ENCODE measurements at places on chromosomes 16 and 17.
A peak's percentile ranks its signal among the peaks of the same experiment; 100 is the strongest.

DNA sequence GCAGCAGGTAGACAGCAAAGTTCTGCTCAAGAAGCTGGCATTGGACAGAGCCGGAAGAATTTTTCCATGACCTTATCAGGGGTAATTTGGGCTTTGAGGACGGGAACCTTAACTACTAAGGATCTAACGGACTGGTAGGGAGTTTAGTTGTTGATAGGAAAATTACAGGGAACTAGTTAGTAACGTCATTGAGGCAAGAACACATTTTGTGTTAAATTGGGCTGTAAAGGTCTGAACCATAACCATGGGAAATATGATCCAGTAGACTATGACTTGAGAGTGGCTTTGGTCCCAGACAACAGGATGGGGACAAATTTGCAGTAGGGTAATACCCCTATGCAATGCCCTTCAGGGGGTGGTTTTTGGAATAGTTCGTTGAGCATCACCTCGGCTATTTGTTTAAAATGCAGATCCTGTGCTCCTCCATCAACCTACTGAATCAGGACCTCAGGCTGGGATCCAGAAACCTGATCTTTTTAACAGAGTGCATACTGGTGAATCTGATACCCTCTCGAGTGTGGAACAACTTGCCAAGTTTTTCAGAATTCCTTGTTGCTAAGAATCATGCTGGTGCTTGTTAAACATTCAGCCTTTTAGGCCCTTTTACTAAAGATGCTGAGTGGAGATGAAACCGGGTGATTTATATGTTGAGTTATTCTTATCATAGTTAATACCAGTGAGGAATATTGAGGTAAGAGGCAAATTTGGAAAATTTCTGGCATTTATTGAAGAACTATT, 255.1 kb downstream of the MAP2K6 start:
- DNase-seq = no peak

DNA sequence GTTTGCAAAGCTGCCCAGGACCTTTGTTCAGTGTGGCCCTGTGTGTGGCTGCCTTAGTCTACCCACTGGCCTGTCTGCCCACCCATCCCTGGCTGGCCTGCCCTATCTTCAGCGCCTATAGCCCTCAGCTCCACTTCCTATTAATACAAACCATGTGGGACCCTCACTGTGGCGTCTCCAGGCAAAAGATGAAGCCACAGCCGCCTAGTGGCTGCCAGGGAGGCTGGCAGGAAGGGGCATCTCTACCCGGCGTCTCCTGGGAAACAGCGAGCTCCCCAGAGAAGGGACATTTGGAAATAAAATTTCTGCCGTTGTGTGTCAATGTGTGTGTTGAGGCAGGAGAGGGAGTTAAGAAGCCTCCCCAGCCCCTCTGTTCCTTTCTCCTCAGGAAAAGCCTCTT, 31.5 kb downstream of the NEUROD2 start:
- peak; percentile 57 for DNase-seq

- no peak for DNase-seq
These were observed 186.3 kb upstream of the NLRP1 start for GRCh38 chr17:5770441-5771270.

DNA sequence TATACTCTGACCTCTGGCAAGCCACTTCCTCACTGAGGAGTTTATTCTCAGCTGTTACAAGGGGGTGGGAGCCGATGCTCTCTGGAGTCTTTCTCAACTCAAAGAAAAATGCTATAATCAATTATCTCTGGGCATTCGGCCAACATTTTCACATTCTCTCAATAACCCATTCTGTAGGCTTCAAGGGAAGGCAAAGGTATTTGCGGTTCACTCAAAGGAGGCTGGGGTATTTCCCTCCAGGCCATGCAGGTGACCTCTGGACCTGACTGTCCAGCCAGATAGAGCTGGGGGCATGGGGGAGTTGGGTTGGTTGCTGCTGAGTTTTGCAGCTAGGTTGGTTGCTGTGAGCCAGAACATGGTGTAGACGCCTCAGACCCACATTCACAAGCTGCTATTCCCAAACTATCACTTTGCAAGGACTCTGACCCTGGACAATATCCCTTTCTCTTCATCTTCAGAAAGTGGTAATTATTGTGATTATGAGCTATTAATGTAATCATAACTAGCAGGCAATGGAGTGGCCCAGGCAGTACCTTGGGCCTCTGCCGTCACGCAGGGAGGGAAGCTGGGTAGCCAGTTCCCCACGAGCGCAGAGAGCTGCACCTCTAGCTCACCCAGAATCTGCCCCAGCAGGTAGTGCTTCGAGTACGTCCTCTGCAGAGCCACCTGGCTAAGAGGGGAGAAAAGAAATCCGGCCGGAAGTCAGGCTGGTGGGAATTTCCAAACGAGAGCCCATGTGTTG, 42.1 kb downstream of the AIPL1 start:
- DNase-seq = peak; percentile 55

DNA sequence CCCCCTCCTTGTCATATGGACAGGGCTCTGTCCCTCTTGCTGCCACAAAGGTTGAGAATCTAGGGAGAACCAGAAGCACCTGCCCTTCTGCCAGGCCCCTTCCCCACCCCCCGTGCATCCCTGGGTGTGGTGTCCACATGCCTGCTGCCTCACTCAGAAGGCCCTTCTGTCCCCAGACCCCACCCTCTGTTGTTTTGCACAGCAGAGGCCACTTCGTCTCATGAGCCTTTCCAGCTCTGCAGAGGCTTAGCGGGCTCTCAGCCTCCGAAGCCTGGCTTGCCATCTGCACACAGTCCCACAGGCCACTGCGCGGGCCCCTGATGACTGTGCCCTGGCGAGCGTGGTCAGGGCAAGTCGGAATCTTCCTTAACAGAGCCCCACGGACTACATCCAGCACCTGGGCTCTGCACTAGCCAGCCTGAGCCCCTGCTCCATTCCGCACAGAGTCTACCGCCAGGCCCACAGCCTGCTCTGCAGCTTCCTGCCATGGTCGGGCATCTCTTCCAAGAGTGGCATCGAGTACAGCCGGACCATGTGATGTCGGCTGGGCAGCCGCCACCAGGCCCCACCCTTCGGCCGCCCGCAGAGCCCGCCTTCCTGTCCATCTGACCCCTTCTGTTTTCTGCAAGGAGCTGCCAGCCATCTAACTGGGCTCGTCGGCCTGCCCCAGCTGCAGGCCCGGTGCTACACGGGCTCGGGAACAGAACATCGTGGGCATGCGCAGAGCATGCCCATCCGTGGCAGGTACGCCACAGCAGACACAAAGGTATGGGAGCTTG, 10.8 kb downstream of the C16orf90 start:
- DNase-seq = no peak

DNA sequence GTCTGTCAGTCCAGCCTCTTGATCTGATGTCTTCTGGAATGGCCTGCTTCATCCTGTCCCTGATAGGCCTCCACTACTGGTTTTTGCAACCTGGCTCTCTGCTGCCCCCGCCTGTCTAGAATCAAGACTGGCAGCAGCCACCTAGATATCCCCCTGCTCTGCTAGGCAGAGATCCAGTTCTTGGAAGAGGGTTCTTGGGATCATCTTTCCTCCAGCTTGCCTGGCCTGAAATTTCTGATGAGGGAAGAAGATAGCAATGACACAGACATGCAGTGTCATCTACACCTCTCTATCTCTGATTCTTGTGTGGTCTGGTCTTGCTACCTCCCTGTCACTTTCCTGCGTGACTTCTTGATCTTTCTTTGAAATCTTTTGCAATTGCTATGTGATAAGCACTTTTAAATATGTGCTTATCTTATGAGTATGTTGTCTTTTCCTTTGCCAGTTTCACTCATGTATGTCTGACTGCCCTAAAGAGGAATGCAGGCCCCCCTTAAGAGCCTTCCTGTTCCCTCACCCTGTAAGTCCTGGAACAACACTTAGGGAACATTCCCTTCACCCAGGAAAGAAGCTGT, 20.3 kb upstream of the NFATC3 start:
- peak; percentile 31 for DNase-seq

- DNase-seq = peak; percentile 72
These were observed 36.6 kb upstream of the MED9 start for GRCh38 chr17:17440010-17440843.

DNA sequence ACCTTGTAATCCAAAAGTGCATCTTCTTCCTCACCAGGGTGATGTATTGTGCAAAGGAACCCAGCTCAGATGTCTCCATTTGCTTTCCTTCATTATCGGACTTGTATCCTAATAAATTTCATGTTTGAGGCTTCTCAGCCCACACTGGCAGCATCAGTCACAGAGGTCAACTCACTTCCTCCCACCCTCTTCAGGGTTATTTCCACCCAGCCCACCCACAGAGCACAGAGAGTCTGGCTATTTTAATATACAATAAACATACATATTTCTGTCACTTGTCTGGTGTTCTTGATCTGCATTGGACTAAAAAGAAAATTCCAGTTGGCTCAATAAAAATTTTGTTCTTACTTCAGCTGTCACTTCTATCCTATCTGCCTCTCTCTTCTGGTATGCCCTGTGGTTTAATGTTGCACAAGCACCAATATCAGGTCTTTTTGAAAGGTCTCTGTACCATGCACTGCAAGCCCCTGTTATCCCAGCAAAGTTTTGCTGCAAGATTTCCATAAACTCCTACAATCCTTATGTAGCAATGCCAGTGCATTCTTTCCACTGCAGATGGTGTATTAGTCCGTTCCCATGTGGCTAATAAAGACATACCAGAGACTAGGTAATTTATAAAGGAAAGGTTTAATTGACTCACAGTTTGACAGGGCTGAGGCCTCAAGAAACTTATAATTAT, 201.8 kb downstream of the CDH11 start:
- no peak for DNase-seq

DNA sequence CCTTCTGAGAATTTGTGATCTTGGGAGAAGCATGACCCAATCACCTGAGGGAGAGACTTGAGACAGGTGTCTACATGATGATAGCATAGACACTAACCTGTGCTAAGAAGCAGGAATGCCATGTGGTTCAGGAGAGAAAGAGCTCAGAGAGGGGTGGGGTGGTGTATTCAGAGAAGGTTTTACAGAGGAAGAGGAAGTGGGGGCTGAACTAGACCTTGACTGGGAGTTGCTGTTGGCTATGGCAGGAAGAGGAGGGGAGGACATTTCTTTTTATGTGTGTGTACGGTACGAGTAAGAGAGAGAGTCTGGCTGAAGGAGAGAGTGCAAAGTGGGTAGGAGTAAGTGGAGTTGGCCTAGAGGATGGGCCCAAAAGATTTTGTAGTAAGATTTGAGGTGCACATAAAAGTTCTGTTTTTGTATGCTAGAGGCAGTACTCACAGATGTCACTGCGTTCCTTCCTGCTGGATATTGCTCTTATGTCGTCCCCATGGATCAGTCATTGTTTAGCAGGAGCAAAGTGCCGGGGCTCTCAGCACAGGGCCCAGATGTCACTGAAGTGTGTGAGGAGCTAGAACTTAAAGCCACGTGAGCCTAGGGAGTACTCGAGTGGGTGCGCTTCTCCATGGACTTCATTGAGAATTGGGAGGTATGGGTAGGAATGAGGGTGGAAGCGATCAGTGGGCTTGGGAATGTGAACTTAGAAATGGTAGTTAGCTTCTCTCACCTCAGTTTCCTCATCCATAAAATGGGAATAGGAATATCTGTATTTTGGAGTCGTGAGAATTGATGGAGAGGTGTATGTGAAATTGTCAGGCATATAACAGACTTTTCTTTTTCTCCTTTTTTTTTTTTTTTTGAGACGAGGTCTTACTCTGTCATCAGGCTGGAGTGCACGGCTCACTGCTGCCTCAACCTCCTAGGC, 22.1 kb downstream of the SLC7A6 start:
- DNase-seq = no peak

- no peak for DNase-seq
These were observed 11.0 kb downstream of the AIPL1 start for GRCh38 chr17:6423931-6424330.

- no peak for DNase-seq
These were observed 175.3 kb upstream of the HS3ST3A1 start for GRCh38 chr17:13777003-13777402.

DNA sequence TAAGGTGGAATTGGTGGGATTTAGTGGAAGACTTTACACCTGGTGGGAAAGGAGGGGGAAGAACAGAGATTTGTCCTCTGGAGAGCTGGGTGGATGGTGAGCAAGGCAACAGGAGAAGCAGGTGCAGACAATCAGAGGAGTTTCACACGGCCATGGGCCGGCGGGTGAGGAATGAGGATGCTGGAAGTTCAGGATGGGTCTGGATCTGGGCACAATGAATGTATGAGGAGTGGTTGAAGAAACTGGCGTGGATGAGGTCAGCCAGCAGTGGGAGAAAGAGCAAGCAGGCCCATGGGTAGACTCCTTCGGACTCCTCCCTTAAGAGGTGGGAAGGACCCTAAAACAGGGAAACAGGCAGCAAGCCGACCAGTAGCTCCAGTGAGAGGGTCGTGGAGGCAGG, 10.1 kb upstream of the MNT start:
- DNase-seq = no peak

DNA sequence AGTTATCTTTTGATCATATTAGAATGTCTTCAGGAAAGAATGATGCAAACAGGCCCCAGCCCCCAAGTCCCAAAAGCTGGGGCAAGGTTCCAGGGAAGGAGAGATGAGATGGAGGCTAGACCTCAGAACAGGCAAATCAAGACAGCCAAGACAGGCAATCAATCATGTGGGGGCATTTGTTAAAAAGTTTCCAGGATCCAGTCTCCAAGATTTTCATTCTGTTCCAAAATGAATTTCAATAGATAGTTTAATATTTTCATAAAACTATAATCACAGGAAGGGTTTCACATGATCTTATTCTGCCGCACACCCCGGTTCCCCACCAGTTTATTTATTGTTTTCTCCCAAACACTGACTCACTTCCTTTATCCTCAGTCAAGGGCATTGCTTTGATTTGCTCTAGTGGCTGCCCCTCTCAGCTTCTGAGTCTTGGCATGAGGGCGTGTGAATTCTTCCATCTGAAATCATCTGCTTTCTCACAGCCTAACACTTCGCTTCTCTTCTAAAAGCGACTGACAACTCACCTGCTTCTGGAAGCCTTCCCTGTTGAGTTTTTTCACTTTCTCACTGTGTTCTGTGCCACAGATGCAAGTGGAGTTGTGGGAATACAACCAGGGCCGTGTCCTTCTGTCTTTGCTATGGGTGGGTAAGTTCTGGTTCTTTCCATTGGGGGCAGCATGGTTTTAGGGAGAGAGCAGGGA, 12.2 kb upstream of the TERF2 start:
- DNase-seq = peak; percentile 13

DNA sequence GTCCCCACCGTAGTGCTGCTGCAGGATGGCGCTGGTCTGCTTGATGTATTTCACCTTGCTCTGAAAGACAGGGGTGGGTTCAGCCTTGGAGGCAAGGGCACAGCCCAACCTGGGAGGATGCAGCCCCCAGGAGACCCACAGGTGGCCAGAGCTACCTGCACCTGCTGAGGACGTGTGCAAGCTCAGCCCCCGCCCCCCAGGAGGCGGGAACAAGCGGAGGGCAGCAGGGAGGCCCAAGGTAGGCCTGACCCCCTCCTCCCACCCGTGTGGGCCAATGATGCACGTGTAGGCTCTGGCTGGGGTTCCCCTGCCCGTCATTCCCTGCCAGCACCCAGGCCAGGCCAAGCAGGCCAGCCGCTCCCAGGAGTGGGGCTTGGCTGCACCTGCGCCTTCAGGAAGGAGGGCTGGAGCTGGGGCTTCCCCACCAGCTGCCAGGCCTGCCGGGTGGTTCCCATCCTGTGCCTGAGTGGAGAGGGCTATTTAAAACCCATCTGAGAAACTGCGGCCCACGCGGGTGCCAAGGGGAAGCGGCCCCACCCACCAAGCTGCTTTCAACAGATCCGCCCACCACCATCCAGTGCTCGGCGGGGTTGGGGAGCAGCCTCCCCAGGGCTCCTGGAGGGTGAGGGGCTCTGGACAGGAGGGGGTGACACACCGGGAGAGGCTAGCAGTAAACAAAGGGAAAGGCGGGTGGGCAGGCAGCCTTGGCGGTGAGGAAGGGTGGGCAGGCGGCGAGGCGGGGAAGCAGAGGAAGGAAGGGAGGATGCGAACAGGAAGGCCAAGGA, 3.8 kb downstream of the NTHL1 start:
- DNase-seq = no peak

Measured in COR-L47 (cell line).